RKO (cell line): ENCODE measurements at places on chromosomes 4 and X.

- no peak for DNase-seq
These were observed 127.8 kb upstream of the ANXA3 start for GRCh38 chr4:78423790-78424189.

GRCh38 chr4:42360256-42360669 is 37.0 kb upstream of the SHISA3 start:
- no peak for DNase-seq

- peak; percentile 21 for DNase-seq
These were observed 778.4 kb upstream of the AADAT start for GRCh38 chr4:170868170-170868569.

GRCh38 chr4:170497689-170498088 is 407.9 kb upstream of the AADAT start:
- DNase-seq, result no peak

GRCh38 chr4:59968796-59969195 is 1231.3 kb upstream of the ADGRL3 start:
- DNase-seq, result no peak

DNA sequence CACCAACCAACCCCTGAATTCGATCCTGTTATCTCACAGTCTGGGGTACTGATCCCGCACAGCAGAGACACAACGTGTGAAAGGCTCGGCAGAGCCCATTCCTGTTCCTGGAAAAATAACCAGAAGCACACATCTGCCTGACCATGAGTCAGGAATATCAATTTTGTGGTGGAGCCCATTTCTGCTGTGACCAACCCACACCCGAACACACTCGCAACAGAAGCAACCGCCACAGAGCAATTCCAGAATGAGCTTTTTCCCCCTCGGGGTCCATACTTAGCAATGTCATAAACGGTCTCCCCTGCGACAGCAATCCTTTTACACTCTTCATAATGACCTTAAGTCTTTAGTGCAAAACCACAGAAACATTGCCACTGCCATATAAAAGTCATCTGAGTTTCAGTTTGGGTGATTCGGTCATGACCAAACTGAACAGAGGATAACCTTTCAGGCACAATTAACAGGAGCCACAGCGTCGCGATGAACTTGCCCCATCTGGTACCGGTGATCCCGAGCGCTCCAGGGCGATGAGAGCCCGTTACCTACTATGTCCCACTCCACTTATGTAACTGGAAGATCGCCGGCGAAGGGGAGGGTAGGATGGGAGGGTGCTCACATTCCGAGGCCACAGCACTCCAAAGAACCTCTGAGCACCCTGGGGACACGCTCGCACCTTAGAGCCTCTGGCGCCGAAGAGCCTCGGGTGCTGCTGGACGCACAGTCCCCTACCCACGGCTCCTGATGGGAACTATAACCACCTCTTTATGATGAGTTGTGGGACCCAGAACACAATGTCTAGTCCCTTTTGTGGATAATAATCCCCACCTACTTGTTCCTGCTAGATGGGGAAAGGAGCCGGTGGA is 1.1 kb downstream of the MECP2 start:
- peak; percentile 25 for DNase-seq

GRCh38 chr4:110087070-110087708 is 111.2 kb downstream of the ELOVL6 start:
- DNase-seq, result peak; percentile 92

DNA sequence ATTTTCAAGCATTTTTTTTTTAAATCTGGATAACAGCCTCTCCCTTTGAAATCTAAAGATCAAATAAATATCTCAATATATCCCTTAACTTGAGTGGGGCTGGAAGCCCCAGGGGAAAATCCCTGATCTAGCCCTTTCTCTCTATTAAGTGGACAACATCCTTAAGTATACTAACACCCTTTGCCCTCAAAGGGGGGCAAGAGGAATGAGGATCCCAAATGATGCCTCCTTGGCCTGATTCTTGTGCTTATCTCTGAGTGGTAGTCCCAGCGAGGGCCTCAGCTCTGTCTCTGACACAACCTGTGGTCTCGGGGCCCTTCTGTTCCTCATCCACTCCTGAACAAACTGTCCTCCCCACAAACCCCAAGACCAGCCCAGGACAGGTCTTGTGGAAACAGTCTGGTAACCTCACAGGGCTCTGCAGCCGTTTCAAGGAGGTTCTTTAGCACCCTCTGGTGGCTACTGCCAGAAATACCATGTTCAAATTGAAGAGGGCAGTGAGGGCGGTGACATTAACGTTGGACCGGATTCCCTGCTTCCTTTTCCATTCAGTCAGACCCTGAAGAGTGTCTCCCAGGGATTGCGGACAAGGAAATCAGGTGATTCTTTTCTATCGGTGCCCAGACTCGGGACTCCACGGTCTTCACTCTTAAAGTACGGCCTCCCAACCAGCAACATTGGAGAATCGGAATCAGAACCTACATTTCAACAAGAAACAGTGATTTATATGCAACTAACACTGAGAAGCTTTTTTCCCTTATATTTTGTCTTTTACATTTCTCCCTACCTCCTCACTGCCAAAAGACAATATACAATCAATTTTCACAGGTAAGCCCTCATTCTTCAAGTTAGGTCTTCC is 13.0 kb downstream of the CXCL13 start:
- peak; percentile 77 for DNase-seq

GRCh38 chr4:1200425-1201035 is 28.1 kb upstream of the SPON2 start:
- DNase-seq, result peak; percentile 18

GRCh38 chr4:17468619-17469221 is 43.2 kb downstream of the QDPR start:
- DNase-seq, result peak; percentile 53

DNA sequence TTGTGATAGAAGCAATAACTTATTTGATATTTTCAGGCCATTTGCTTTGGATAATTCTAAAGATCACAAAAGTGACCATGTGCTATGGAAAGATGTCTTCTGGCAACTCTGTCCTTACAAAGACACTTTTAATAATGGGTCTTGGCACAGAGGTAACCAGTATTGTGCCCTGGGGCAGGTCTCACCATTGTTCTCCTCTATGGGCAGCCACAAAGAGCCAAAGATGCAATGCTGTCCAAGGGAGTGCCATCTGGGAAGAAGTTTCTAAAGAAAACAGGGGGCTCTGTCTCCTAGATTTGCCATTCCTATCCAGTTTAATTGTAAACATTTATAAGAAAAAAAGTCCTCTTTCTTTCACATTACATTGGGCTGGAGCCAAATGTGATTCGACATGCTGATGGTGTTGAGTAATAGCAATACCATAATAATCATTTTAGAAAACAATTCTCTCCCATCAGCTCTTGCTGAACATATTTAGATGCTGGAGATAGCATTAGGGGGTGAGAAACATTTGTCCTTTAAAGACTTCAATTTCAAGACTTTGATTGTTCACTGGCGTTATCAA is 179.9 kb downstream of the KIT start:
- DNase-seq, result no peak

- peak; percentile 80 for DNase-seq
These were observed 73.0 kb upstream of the SCOC start for GRCh38 chr4:140300271-140300970.

- DNase-seq, result no peak
These were observed 231.2 kb upstream of the CPEB2 start for GRCh38 chr4:14771094-14771493.

DNA sequence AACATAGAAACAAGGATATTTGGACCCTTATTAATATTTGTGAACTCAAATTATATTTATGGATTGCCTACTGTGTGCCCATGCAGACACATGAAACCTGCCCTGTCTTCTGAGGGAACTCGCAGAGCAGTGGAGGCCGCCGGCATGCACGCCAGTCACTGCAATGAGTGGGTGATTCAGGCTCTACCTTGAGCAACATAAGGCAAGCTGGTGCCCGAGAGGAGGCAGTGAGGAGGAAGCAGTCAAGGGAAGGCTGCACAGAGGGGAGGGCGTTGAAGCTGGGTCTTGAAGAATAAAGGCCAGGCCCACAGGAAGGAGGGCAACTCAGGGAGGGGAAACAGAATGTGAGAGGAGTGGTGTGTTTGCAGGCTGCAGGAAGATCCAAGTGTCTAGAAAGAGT is 52.8 kb downstream of the PPEF2 start:
- no peak for DNase-seq

DNA sequence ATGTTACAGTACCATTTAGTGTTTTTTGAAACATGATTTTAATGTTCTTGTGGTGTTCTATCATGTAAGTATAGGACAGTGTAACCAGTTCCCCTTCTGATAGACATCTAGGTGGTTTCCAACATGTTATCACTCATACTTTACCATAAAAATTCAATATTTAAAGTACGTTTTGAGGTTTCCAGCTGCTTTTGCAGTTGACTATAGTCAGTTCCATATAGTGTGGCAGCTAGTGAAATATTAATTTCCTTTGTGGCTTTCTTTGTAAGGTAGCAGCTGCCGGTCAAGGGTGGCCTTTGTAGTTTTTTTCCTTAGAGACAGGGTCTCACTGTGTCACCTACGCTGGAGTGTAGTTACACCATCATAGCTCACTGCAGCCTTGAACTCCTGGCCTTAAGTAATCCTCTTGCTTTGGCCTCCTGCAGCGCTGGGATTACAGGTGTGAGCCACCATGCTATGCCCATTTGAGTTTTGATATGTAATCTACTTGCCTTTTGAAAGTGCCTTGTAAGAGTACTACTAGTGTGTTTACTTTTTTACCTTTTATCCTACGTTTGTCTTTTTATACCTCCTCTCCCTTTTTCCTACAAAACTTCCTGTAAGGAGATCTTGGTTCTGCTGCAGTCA is 63.0 kb downstream of the ARHGAP10 start:
- DNase-seq, result no peak

DNA sequence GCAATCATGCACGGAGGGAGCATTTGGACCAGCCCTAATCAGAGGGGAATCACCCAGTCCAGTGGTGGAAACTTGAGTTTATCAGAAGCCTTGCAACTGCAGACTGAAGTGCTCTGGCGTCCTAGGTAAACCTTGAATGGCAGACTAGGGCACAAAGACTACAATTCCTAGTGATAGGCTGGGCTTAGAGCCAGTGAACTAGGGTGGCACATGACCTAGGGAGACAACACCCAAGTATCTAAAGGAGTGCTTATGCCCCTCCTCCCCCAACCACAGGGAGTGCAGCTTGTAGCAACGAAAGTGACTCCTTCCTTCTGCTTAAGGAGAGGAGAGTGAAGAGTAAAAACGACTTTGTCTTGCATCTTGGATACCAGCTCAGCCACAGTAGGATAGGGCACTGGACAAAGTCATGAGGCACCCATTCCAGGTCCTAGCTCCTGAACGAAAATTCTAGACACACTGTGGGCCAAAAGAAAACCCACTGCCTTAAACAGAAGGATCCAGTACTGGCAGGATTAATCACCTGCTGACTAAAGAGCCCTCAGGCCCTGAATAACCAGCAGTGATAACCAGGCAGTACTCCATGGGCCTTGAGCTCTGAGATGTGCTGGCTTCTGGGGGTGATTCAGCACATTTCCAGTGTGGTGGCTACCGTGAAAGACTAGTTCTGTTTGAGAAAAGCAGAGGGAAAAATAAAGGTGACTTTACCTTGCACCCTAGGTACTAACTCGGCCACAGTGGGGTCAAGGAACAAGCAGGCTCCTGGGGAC is 58.7 kb upstream of the STARD8 start:
- DNase-seq, result no peak

- DNase-seq, result no peak
These were observed 113.0 kb downstream of the UCHL1 start for GRCh38 chr4:41369680-41370079.

DNA sequence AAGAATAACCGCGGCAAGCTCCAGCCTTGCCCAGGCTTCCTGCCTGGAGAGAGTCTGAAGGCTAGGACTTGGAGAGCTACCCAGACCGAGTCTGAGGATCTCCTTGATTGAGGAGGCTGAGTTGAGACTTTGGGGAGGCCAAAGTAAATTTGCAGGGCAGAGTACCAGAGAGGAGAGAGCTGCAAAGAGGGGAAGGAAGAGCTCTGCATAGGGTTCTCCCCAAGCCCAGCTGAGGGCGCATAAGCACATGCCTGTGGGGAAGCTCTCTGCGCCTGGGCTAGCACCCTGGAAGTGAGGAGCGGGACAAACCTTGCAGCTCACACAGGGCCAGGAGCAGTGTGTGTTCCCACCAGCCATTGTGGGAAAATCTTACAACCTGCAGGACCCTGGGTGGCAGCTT is 56.1 kb downstream of the FAM193A start:
- no peak for DNase-seq

GRCh38 chr4:13244444-13244843 is 239.7 kb downstream of the RAB28 start:
- no peak for DNase-seq

DNA sequence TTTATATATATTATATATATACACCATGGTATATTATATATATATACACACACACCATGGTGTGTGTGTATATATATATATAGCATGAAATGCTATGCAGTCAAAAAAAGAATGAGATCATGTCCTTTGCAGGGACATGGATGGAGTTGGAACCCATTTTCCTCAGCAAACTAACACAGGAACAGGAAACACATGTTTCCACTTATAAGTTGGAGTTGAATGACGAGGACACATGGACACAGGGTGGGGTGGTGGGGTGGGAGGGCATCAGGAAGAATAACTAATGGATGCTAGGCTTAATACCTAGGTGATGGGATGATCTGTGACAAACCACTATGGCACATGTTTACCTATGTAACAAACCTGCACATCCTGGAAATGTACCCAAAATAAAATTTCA is 293.6 kb upstream of the NDST3 start:
- DNase-seq, result no peak

DNA sequence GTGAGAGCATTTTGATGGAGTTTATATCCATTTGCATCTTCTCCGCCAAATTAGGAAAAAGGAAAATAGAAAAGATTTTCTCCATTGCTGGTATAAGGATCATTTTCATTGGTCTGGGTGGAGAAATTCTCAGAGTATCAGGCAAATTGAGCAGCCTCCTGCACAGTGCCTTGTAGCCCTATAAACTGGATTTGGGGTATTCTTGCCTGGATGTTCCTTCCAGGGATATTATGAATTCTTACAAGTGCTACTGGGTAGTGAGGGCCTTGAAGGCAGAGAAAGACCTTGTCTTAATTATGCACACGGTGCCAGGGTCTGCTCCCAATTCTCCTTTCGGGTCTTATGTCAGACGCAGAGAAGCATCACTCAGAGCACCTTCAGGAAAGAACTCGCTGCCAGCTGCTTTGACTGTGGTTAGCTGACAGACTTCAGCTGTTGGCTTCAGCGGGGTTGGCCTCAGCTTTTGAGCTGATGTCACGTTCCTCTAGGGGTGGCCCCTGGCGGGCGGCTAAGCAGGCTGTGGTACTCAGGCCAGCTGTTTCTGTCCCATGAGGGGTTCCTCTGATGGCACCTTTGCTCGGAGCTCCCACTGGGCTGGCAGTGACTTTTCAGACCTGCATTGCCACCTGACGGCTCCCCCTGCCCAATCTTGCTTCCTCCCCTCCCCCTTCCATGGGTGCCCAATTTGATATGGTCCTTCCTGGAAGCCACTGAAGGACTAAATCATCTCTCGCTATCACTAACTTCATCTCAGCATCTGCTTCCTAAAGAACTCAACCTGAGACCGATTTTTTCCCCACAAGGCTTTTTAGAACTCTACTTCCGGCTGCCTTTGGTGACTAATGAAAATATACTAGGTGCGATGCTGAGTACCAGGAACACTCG is 519.5 kb downstream of the BCOR start:
- no peak for DNase-seq

- no peak for DNase-seq
These were observed 552 bp downstream of the SLC25A14 start for GRCh38 chrX:130340271-130340670.
